HepG2 (cell line): ENCODE measurements at places on chromosomes 3 and 15. TPM values are rescaled to one million over a fixed set of nuclear protein-coding genes. Genes with fewer than 3 reads are reported as not detected.
A peak's percentile ranks its signal among the peaks of the same experiment; 100 is the strongest.

DNA sequence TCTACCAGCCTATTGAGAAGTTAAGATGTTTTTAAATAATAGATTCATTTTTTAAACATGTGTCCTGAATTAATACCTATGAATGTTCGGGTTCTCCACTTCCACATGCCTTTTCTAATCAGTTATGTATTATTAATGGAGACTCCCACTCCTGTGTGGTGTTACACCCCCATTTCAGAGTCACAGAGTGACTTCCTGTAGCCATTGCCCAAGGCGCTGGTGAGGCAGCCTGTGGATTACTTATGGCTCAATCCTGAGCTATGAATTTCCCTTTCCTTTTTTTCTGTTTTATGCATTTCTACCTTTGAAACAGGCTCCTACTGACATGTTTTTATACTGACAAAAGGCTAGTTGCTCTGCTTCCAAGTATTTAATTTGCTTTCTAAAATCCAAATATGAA is 162.3 kb downstream of the GABRG3 start:
- no peak for DNase-seq

GRCh38 chr3:89042236-89042835 is 65.1 kb upstream of the EPHA3 start:
- DNase-seq: no peak

DNA sequence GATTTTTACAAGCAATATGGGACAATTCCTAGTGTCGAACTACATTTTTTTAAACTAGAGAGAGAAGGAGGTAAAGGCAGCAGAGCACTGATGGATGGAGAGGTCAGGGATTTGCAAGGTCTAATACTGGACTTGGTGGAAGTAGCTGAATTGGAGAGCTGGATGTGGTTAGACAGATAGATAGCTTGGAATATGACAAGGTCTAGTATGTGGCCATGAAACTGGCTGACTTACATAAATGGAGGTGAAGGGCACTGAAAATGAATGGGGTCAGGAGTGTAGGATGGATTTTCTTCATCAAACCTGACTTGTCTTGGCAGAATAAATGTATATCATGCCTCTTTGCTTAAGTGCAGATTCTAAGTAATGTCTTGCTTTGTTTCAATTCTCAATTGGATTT is 10.1 kb upstream of the RTP4 start:
- no peak for DNase-seq

DNA sequence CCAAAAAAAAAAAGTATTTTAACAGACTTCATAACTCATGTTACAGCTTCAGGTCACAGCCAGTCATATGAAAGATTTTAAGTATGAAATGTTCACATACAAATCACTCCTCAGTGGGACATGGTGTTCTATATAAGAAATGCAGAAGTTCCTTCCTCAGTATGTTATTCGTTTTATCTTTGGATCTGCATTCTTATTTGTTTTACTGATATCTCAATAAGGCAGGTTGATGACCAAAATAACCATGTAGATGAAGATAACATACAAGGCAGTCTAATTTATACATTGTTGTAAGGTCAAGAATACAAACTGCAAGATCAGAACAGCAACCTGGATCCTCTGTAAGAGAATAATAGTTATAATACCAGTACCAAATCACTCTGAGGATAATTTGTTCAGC is 75.6 kb downstream of the CHAC1 start:
- no peak for DNase-seq

DNA sequence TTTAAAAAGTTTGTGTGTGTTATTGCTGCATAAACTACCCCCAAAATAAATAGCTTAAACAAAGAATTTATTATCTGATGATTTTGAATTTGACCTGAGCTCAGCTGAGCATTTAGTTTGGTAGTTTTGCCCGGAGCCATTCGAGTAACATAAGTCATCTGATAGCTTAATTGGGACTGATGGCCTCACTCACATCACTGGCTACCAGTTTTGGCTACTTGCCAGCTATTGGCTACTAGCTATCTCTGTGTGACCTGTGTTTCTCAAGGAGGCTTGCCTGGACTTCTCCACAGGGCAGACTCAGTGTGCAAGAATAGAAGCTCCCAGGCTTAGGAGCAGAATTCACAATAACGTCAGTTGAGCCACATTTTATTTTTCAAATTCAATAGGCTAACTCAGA is 9.0 kb downstream of the CNTN3 start:
- no peak for DNase-seq

- no peak for DNase-seq
Measured at GRCh38 chr15:74542166-74543042, 1.4 kb downstream of the ARID3B start.

DNA sequence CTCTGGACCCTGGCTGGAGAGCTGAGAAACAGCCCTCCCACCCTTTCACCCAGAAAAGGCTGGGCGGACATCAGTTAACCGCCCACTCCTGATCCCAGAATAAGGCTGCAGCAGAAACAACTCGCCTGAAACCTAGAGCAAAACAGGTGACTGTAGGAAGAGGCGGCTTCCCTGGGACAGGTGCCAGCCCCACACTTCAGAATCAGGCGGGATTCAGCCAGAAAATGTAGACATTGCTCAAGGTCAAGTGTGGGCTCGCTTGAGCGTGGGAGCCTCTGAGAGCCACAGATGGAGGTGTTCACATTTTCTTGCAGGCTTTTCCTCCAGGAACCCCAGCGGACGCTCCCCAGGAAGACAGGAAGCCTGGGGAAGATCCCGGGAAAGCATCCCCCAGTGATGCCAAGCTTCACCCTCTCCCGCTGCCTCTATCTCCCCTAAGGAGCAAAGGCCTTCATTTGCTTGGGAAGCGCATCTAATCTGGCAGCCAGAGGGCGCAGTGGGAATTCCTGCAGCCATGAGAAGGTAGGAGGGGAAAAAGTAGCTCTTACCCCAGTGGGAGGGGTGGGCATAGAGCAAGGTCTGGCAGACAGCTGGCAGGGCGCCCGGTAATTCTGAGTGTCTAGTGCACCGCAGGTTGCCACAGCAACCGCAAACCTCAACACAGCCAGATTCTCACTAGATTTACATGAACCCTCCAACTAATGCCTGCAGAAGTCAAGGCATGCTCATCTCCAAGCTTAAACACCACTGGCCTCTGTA is 77.7 kb downstream of the OCA2 start:
- peak; percentile 83 for DNase-seq

- no peak for DNase-seq
Measured at GRCh38 chr3:139418144-139418543, 28.7 kb upstream of the COPB2 start.

DNA sequence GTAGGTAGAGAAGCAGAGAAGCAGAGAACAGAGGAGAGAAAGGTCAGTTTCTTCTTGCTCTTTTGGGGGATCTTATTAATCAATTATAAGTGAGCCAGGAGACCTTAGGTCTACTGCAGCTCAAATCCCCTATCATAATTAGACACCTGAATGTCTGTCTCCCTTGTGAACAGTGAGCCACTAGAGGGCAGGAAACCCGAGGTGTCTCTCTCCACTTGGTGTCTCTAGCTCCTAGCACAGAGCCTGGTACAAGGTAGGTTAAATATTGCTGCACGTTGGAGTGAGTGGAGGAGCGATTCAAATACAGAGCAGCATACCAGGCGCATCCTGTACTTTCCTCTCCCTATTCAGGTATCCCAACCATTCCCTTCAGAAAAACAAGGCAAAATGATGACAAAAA is 2.0 kb upstream of the ST8SIA2 start:
- peak; percentile 6 for DNase-seq

DNA sequence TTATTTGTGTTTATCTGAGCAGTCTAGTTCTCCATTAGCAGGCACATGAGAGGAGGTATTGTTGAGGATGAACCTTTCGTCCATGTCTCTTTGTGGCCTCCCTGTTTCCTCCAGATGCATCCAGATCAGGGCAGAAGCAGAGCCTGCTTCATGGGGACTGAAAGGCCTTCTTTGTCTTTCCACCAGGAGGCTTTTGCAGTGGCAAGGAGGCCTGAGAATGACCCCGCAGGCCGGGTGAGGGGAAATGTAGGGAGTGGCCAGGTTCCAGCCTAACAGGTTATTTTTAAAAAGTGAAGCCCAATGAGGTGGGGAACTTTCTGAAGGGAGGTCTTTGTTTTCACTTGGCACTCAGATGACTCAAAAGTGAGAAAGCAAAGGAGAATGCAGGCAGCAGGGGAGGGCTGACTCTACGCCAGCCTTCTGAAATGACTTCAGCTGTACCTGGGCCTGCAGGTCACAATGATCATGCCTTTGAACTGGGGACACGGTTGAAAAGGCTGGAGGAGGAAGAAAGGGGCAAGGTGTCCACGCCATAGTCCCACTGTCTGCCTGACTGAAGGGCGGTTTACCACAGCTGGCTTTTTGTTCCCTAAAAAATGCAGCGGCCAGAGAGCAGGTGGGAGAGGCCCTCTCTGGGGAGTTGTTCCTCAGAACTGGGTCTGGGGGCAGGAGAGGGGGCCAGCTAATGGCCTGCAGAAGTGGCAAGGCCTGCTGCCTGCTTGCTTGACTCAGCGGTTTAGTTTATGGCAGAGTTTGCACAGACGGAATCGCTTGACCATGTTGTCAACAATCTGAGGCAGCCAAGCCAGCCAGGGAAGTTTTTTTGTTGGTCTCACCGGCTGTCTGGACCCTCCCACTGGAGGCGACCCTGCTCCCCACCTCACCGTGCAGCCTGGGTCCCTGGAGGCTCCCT is 28.7 kb downstream of the CMTM7 start:
- peak; percentile 89 for DNase-seq

- DNase-seq: peak; percentile 82
Measured at GRCh38 chr3:11591391-11592282, 52.1 kb downstream of the VGLL4 start.

DNA sequence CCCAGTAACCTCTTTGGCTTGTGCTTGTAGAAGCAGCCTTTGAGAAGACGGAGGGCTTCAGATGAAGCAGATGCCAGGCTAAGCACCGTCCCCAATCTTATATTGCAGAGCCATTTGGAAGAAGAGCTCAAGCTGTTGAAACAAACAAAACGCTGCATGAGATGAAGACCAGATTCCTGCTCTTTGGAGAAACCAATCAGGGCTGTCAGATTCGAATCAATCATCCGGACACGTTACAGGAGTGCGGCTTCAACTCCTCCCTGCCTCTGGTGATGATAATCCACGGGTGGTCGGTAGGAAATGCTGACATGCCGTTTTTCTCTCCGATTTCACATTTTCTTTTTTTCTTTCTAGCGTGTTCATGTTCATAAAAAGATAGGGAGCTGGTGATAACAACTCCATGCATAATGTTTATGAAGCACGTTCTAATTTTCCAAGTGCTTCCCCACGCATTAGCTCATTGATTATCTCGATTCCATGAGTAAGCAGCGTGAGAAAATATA is 106.5 kb downstream of the LIPC start:
- no peak for DNase-seq

GRCh38 chr3:151591441-151591840 is 130.6 kb upstream of the IGSF10 start:
- no peak for DNase-seq

DNA sequence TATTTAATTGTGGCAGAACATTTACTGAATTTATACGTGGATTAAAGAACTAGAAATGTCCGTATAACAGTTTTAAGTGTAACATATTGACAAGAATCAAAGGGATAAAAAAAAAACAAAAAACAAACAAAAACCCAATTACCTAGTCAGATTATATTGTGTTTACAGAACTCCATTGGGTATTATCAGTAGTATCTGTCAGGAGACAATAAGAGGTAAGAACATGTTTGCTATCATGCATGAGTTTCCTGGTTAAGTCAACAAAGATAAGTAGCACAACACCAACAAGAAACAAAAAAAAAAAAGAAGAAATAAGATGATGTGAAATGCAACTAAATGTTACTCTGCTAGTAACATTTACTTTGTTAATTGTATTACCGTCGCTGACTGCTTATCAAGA is 570.6 kb downstream of the ZBBX start:
- DNase-seq: no peak

GRCh38 chr15:66729331-66729951 is 27.4 kb downstream of the SMAD6 start:
- no peak for DNase-seq

- DNase-seq: no peak
Measured at GRCh38 chr3:52434491-52435115, 10.3 kb downstream of the SEMA3G start.

DNA sequence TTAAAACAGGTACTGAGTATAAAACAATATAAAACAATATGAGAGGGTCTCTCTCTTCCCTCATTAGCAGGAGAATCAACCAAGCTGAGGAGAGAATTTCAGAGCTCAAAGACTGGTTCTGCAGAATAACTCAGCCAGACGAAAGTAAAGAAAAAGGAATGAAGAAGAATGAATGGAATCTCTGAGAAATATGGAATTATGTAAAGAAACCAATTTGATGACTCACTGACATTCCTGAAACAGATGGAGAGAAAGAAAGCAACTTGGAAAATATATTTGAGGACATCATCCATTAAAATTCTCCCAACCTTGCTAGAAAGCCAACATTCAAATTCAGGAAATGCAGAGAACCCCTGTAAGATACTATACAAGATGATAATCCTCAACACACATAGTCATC is 630.9 kb downstream of the PYDC2 start:
- no peak for DNase-seq

DNA sequence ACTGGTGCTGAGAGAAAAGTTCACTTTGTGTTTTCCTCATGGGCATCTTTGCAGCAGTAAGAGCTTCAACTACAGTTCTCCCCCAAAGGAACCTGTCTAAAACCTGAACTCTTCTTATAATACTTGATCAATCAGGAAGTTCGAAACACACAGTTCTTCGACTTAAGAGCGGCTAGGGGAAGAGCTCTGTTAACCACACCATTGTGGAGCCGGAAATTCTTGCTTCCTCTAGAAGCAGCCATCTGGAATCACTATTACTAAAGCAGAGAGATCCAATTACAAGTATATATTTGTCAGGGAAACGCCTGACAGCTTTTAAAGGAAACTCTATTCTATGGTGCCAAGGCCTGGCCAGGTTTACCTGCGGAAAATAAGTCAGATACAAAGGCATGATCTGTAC is 337.3 kb upstream of the CBLB start:
- DNase-seq: no peak

GRCh38 chr15:41019174-41019573 is 65.9 kb downstream of the CHAC1 start:
- DNase-seq: no peak

GRCh38 chr3:114623420-114624046 is 329.7 kb downstream of the TIGIT start:
- DNase-seq: peak; percentile 24

DNA sequence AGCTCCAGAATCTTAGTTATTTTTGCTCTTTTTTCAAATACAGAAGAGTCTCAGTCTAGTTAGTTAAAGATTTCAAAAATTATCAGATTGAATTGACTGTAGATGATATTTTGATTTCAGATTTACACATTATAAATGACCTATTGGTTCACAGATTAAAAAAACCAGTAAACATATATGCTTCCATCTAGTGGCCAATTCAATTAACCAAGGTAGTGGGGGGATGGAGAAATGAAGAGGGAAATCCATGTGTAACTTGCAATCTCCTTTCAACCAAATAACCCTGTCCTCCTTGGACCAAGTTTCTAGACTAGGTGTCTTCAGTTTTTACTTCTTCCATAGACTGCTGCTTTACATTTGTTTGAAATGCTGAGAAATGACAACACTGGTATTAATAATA is 789.8 kb downstream of the ROBO1 start:
- DNase-seq: peak; percentile 10

Gene CD276
- 24.6 and 28.0 TPM in 2 replicates for polyA plus RNA-seq

Gene SMC4
- polyA plus RNA-seq: 11.3 and 19.2 TPM in 2 replicates

Gene ROPN1B
- polyA plus RNA-seq: not detected in 2 replicates

Gene SLC22A14
- 0.03 TPM in 1 of 2 replicates, not detected in the other for polyA plus RNA-seq

Gene SLC6A1
- polyA plus RNA-seq: 0.04 TPM in 1 of 2 replicates, not detected in the other

Gene TNFSF10
- polyA plus RNA-seq: 9.9 and 20.3 TPM in 2 replicates
